ENCODE measurements at places on chromosomes 12 and 14.
A peak's percentile ranks its signal among the peaks of the same experiment; 100 is the strongest.

DNA sequence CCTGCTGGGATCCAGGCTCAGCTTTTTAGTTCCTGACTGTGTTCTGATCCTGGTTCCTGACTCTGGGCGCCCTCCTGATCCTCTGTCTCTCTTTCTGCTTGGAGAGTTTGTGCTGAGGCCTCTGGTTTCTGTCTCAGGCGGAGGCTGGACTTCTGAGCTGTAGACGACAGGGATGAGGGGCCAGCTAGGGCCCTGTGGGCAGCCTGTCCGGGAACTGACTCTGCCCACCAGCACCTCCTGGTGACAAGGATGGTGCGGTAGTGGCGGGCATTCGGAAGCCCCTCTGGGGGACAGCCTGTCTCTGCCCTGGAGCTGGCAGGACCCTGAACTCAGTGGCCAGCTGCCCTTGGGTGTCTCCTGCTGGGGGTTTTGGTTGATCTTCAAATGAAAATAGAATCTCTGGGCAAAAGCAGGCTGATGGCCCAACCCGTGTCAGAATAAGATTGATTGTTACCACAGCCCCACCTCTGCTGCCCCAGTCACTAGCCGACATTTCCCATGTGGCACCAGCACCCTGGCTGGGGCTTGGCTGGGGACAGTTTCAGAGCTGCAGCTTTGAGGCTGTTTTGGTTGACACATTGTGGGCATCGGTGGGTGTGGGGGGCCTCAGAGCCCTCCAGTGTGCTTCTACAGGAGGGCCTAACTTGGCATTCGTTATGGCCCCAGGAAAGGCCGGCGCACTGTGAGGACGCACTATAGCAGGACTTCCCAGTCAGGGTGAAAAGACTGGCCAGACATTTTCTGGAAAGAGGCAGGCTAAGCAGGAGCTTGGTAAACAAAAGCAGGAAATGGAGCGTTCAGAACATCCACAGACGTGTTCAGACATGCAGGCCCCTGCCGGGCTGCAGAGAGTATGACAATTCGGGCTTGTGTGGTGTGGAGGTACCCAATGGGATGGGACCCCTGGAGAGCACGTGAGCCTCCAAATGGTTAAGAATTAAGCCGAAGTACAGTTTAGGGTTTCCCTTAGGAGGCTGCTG is 16.2 kb downstream of the KRT80 start:
- DNase-seq: peak; percentile 86

- DNase-seq: no peak
Observed at GRCh38 chr14:19918553-19919264, 1.7 kb upstream of the OR4K5 start.

GRCh38 chr12:29519585-29520182 is 22.2 kb upstream of the OVCH1 start:
- peak; percentile 36 for DNase-seq

DNA sequence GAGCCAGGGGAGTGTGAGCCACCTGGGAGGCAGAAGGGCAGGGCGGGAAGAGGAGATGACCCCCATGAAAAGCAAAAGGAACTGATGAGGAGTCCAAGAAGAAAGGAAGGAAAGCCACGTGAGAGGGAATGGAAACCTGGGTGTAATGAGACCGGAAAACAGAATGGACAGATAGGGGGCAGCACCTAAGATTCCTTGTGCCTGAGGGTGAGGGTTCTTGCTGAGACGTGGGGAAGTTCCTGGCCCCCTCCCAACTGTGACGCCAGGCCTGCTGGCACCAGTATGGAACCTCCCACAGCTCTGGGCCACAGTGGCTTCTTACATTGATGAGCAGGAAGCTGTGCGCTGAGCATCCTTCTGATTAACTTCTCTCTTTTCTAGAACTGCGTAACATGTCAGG is 30.8 kb downstream of the TTC7B start:
- DNase-seq: no peak

DNA sequence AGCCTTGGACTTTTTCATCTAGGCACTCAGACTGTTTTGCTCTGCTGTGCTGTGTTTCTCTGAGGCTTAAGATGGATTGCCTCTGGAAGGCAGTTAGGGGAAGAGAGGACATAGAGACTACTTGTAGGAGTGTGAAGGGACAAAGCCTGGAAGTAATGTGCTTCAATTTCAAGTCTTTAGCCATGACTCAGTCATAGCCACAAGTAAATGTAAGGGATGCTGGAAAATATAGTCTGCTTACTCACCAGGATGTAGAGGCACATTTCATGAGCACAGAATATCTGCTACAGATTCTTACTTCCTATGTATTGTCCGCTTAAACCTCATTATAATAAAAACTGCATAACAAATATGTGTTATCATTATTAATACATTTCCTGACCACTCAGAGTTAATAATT is 794.3 kb upstream of the NOVA1 start:
- peak; percentile 21 for DNase-seq

GRCh38 chr12:8446642-8447547 is 8.9 kb upstream of the CLEC6A start:
- DNase-seq: no peak

DNA sequence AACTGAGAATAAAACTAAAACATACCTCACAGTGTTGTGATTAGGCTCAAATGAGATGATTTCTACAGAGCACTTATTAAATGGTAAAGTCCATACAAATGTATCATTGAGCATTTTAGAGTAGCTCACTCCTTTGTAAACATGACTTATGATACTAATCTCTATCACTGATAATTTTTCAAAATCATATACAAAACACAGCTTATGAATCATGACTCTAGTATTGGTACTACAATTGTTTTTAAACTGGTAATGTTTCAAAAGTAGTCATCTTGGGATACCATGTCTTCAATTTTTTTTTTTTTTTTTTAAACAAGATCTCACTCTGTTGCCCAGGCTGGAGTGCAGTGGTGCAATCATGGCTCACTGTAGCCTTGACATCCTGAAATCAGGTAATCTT is 40.1 kb upstream of the KRR1 start:
- DNase-seq: no peak

Measured in kidney capillary endothelial cell (primary cell).